ENCODE measurements at places on chromosomes 7 and 10.

DNA sequence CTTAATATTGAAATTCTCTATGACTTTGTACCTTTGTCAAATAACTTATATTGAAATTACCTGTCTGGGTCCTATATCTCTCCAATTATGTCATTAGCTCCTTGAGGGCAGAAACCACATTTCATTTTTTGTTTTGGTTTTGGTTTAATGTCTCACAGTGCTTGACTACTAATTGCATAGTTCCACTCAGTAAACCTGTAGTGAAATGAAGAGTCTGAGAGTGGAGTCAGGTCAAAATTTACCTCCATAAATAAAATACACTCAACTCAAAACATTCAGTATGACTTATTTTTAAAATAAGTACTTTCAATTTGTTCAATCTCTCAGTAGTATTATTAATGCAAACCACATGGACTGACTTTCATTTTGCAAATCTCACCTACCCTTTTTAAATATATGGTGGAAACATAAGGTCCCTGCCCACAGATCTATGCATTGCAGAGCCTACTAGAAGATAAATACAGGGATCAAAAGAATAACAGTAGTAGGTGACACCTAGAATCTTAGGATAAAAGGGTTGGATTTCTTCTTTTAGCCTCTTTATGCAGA is 32.5 kb downstream of the PDE1C start:
- DNase-seq: no peak

GRCh38 chr7:41809116-41809515 is 106.2 kb upstream of the INHBA start:
- DNase-seq: no peak

DNA sequence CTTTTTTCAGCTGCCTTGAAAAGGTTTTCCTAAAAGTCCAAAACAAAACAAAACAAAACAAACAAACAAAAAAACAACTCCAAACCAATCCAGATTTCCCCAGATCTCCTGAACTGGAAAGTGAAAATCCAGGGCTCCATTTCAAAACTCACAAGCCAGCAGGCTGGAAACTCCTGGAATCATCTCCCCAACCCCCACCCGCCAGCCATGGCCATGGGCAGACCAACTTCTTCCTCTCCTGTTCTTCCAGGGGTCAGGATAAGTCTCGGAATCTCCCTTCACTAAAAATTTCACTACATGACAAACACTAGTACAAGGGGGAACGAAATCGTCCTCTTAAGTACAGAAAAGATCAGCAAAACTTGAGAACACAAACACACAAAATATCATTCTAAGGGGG is 40.4 kb downstream of the GNA12 start:
- DNase-seq: no peak

DNA sequence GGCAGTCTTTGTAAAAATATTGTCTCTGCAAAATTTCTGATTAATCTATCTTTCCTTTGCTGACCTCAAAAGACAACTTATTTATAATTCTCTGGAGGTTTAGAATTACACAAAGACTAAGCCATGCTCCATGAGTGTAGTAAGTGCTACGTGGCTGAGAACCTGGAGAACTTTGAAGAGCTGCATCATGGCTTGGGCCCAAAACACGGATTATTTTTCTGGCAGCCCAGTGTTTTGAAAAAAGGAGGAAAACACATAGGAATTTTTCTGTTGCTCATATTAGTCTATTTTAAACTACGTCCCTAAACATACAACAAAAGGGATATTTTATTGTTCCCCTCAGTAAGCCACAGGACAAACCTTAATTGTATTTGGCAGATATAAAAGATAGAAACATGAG is 360.7 kb upstream of the MYO3A start:
- DNase-seq: no peak

DNA sequence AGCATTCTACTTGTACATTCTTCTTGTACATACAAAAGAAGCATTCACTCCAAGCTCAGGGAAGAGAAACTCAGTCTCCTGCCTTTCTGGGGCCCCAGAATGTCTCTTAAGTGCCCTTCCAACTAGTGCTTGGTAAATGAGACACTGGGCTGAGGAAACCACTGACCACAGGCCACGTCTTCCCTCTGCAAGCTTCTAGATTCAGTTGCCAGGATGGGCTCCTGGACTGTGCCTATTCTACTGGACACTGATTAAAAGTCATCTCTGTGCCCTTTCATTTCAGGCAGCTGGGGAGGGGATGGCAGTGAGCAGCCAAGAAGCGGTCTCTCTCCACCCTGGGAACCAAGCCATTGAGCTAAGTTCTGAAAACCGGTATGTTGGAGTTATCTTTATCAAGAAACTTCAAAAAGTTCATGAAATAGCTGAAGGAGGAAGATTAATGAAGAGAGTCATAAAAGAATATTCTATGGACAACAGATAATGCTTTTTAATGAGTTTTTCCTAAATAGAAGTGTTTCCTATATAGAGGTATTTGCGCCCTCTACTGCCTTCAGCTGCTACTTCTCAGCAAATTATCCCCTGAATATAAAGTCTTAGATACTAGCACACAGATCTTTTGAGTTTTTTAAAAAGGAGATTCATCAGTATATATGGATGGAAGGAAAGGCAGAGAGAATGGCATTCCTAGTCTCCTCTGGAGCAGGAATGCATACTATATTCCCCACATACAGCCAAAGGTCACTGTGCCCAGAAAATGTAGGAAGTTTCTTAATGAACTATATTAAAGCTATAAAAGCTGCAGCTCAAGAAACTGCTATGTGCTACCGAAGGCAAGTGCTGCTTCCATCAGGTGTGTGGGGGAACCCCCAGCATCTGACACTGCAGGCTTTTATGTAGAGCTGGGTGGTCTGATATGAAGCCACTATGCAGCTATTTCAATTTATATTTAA is 8.4 kb upstream of the IFIT1B start:
- no peak for DNase-seq

- DNase-seq: no peak
Measured at GRCh38 chr7:5278766-5279165, 4.0 kb upstream of the SLC29A4 start.

DNA sequence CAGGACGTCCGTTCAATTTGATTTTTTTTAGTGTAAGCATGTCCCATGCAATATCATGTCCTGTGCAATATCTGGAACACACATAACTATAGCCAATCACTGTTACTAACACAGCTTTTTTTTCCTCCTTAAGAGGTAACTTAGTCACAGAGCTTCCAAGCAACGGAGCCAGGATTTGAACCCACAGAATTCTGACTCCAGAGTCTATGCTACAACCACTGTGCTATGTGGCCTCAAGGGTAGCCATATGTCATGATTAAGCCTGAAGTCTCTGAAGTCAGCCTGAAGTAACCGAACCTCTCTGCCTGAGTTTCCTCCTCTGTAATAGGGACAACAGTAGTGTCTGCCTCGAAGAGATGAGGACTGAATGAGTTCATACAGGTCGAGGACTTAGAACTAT is 42.2 kb upstream of the TCF7L2 start:
- DNase-seq: no peak

- no peak for DNase-seq
Measured at GRCh38 chr10:80542053-80542452, 4.4 kb downstream of the SH2D4B start.
